ENCODE measurements at places on chromosomes 4 and X.

- DNase-seq, result no peak
Measured at GRCh38 chr4:48504352-48504751, 14.3 kb downstream of the ZAR1 start.

GRCh38 chrX:95662200-95662599, 1022.4 kb upstream of the DIAPH2 start:
- DNase-seq, result no peak

- no peak for DNase-seq
Measured at GRCh38 chr4:152807294-152807829, 27.6 kb downstream of the ARFIP1 start.

DNA sequence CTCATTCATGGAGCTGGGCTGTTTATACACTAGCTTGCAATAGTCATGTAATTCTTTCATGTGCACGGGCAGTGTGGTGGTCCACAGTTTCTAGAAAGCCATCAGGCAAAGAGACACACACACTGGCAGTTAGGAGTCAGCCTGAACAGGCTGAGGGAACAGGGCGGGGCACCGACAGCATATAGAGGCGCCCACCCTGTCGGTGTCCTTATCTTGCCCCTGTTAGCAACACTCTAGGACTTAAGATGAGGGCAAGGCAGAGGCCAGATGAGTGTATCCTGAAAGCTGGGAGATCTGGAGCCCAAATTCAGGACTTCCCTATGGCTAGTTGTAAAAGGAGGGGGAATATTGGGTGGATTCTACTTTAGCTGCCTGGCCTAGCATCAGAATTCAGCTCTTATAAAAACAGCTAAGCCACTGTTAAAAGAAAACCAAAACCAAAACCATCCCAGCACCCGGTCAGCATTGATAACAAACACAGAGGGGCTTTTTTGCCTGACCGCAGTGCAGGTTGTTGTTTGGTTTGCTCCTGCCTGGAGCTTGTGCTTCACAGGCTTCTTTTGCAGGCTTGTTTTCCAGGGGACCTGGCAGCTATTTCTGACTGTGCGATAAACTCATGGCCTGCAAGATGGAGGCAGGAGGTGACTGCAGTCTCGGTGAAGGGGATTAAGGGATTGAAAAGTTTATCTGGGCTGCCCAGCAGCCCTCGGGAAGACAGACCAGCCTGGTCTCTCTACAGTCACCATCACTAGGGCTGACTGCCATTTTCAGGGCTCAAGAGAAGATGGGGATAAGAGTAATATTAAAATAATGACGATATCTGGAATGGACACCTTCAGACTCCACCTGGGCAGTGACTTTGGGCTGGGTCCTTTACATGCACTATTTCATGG, 638.9 kb downstream of the MID1IP1 start:
- no peak for DNase-seq

- no peak for DNase-seq
Measured at GRCh38 chr4:17544831-17545234, 29.9 kb downstream of the CLRN2 start.

DNA sequence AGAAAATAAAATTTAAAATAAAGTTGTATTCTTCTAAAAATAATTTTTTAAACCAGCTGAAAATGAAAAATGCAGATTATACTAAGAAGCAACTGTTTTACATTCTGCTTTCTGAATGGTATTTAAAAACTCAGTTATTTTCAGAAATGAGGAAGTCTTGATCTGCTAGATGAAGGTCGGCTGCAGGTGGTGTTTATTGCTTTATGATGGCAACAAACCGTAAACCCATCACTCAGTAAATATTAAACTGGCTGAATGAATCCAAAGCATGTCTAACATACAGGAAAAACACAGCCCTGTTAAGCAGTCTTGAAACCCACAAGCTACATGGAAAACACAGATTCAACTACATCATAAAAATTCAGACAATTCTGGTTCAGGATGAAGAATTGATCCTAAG, 29.3 kb downstream of the DYNLT3 start:
- DNase-seq, result no peak

DNA sequence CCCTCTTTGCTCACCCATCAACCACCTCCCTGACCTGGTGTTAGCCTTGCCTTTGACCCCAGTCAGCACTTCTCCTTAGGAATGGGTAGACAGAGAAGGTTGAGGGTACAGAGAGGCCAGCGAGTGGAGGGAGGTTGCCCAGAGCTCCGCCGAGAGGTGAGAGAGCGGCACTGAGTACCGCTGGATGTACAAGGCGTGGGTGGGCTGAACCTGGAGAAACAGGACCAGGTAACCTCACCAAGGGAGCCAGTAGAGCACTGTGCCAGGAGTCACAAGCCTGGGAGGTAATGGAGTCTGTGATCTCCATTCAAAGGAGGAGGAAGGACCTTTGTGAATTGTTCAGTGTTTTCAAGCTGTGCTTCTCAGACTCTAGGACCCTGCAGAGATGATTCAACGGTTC, 256.2 kb downstream of the EVC2 start:
- DNase-seq, result no peak

DNA sequence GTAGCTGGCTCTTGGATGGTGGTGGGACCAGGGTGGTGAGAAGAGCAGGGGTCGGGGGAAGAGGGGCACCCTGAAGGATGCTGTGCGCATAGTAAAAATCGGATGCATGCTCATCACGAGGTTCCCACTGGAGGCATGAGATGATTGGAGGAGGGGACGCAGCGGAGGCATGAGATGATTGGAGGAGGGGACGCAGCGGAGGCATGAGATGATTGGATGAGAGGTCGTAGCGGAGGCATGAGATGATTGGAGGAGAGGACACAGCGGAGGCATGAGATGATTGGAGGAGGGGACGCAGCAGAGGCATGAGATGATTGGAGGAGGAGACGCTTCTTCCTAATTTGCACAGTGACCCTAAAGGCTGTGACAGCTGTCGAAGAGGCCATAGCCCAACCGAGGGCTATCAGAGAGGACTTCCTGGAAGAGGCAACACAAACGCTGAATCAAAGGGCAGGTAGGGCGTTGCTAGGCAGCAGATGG, 106.7 kb downstream of the ADRA2C start:
- DNase-seq, result no peak

- DNase-seq, result no peak
Measured at GRCh38 chr4:105126311-105127169, 20.1 kb upstream of the TET2 start.

DNA sequence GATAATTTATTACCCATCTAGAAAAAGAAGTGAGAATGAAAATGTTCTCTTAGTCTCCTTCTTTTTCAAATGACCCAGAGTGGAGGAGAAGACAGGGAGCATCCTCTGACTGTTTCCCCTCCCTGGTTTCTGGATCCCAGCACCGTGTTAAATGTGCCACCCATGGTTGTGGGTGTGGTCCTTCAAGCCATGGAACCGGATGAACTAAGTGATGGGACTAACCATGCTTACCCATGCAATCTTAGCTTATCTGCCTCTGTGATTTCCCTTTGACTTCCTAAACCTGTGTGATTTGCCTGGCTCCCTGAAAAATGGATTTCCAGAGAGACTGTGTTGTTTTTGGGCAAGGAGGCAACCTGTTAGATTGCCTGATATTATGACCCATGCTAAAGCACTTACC, 437.1 kb downstream of the MAGEB5 start:
- DNase-seq, result no peak

DNA sequence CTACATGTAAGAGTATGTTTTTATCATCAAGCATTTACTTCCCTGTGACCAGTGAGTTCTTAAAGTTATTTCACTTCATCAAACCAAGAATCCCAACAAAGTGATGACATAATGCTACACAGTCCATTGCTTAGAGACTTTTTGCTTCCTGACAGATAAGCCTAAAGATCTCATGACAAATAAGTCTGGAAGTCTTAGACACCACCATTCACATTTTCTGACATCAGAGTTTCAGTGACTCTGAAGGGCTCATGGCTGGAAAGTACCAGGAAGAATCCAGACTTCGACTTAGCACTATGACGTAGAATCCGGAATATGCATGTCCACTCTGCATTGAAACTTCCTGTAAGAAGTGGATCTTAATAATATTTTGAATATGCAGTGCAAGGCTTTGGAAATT, 53.7 kb downstream of the CLDN22 start:
- DNase-seq, result no peak
